ENCODE measurements at places on chromosomes 6 and 20.

DNA sequence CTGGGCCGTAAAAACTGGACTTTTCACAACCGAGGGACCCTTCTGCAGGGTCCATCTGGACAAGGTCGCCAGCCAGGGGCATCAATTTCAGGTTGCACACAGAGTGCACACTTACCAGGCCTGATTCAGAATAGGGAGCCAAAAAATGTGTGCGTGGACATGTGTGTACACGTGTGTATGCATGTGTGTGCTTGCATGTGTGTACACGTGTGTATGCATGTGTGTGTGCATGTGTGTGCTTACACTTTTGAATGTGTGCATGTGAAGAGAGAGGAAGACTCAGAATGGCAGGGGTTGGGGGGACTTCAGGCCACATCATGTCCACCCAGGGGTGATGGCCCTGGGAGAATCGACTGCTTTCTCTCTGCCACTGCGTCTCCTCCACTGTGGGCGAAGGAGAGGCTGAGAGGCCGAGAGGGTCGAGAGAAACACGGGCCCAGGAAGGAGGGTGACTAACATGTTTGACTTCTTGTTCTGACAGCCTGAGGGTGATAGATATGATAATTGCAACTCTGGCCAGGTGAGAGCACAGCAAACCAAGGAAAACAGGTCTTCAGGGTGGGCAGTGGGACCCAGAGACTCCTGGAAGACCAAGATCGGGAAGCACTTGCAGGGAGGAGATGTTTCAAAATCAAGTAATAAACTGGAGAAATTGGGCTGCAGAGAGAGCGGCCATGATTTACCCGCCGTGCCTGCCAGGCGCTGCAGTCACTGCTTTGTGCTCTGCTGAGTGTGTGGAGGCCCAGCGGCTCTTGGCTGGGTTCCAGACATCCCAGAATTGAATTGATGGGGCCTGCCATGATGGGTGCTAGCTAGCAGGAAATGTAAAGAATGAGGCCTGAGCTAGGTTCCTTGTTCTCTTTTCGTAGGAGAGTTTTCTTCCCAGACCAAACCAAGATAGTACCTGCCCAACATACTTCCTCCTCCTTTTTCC lies 310.8 kb downstream of the QKI start:
- DNase-seq = no peak

DNA sequence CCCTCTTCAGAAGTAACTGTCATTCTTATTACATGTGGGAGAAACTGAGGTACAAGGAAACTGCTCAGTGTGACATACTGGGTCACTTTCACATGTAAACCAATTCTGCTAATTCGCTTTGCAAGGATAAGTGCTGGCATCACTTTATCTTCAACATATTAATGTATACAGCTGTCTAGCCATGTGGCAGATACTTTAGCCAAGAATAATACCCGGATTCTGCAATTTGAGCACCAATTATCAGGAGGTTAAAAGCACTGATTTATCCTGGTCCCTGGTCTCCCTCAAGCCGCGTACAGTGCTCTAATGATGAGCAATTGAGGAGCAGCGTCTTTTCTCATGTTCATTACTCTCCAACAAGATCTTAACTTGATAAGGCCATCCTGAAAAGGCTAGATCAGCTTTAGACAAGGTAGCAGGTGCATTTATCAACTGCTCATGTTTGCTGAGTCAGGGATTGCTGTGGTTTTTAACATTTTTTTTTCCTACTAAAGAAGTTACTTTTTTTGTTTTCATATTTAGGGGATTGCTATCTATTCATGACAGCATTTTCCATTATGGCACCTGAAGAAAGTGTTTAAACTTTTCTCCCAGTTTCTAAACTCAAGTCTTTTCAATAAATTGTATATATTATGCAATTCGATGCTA lies 1066.3 kb upstream of the MAP3K7 start:
- no peak for DNase-seq

DNA sequence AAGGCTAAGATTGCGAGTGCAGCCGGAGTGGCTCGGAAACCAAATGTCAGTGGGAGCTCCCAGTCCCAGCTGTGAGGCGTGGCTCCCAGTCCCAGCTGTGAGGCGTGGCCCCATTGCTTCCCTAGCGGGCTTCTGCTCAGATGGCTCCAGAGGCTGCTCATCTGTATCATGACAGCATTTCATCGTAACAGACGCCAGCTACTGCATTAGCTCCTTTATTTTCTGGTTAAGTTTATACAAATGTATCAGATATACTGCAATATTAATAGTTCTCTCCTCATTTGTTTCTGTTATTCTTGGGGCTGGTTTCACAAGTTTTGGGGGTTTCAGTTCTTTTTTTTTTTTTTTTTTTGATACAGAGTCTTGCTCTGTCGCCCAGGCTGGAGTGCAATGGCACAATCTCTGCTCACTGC lies 34.7 kb upstream of the TBXT start:
- no peak for DNase-seq

DNA sequence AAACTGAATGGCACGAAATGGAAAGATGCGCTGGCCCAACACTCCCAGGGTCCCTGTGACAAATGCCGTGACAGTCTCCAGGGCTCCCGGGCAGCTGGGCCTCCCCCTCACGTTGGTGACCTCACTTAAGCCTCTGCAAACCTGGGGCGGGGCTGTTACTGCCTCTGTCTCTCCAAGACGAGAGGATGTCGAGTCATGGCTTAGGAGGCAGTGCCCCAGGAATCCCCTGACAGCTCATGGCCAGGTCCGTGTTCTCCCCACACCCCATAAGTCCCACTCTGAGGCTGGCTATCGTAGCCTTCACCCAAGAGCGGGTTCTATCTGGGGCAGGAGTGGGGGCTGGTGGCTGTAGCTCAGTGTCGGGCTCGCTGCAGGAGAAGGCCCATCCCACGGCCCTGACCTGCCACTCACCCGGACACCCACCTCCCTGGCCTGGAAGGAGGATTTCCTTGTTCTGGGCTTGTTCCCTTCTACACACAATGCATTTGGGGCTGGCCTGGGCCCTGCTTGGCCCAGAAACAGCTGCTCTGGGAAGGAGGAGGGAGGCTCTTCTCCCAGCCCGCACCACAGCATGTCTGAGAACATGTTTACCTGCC lies 5.6 kb upstream of the RPS21 start:
- DNase-seq = no peak

- no peak for DNase-seq
These were observed 11.5 kb downstream of the DLGAP4 start for GRCh38 chr20:36317675-36318074.

DNA sequence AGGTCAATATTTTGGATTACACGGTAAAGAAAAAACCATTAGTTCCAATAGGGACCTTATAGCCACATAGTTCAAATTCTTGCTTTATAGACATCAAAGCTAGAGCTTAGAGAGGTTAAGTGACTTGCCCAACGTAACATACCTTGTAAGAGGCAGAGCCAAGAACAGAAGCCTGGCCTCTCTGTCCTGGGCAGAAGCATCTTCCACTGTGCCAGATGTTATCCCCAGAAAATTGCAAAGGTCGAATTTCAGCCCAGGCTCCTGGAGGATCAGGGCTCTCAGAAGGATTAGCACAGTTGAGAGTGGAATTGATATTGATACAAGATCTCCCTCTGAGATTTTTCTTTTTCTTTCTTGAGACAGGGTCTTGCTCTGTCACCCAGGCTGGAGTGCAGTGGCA lies 6.1 kb downstream of the SMIM28 start:
- no peak for DNase-seq

DNA sequence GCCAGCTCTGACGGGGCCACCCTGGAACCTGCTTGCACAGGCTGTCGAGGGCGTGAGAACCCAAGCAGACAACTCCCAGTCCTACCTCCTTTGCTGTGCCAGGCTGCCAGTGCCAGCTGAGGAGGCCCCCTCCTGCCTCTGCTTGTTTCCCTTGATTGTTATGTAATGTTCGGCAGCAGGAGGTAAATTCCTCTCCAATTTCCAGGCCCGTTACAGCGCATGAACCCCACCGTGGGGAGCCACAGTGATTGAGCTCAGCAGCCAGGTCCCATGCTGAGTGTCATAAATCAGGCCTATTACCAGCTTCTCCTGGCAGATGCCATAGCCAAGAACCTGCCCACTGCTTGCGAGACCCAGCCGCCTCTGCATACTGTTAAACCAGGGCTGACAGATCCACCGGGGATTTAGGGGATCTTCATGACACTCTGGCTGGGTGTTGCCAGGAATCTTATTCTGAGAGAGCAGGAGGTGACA lies 320.5 kb downstream of the DHX35 start:
- DNase-seq = no peak

GRCh38 chr6:167819576-167819975 lies 7.1 kb upstream of the AFDN start:
- DNase-seq = no peak

DNA sequence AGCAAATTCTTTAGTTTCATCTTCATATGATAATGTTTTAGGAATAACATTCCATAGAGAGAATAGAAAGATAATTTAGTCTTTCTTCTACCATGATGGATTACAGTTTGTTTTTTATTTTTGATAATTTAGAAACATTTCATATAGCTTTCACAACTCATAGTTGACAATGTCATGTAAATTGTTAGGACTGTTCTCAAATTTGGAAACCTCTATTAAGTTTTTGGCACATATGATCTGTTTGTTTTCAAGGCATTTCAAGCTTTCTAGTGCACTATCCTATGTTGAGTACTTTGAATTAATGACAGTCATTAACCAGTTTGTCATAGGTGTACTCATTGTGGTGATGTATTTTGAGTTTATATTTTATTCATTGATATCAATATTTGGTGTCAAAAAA lies 10.7 kb upstream of the TFB1M start:
- DNase-seq = no peak

DNA sequence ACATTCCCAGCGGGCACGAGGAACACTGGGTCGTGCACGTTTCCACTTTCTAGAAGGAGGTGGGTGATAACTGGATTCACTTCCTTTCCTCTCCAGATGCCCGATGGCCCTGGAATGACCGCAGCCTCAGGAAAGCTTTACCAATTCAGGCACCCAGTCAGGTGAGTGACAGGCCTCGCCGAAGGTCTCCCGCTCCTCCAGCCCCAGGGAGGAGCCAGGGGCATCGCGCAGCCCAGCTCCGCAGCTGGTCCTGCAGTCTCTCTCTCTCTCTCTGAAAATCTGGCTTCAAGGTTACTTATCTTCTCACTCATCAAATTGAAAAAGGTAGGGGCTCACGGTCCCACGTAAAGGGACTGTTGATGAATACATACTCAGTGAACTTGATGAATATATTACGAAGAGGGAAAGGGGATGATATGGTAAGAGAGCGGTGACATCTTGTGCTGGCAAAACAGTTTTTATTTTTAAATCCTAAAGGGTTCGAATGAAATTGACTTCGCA lies 891 bp downstream of the RIPPLY2 start:
- no peak for DNase-seq

DNA sequence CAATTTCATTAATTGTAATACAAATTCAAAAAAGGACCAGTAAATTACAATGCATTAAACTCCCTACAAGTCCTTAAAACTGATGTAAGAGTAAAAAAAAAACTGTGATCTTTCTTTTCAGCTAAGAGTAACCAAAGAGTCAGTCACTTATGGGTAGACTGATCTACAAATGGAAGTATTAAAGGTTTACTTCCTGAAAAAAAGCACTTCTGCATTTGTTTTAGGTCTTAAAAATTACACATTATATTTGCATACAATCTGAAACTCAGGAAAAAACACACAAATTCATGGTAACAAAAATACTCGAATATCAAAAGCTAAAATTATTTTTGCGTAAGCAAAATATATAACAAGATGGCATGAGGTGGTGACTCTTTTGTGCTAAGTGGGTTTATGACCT lies 23.5 kb downstream of the USP49 start:
- DNase-seq = no peak

GRCh38 chr20:2616634-2617033 lies 35.8 kb upstream of the NOP56 start:
- no peak for DNase-seq

DNA sequence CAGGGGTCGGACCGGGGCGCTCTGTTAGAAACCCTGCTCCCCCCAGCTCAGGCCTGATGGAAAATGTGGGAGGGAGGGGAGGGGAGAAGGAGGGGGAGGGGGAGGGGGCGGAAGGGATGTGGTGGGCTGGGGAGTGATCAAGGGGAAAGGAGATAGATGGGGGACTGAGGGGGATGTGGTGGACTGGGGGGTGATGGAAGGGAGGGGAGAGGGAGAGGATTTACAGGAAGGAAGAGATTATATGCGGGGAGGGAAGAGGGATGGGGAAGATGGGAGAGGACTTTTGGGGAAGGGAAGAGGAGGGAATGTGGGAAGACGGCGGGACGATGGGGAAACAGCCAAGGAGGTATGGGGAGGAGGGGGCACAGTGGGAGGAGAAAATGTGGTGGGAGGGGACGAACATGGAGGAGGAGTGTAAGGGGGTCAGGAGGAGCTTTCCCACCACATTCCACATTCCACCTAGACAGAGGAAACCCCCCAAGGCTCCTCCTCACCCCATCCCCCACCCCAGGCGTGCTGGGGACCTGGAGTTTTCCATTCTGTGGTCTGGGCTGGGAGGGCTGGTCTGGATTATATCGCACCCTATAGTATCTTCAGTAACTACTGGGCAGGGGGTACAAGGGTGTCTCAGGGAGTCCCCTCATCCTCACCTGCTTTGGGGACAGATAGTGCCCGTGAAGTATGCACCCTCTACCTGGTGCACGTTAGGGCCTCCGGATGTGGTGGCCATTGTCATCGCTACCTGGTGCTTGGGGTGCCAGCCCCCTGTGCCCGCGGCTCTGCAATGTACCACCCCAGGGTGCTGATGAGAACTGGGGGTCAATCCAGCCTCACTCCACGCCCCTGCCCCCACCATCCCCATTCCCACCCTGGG lies 578 bp upstream of the PTGIS start:
- DNase-seq = no peak

DNA sequence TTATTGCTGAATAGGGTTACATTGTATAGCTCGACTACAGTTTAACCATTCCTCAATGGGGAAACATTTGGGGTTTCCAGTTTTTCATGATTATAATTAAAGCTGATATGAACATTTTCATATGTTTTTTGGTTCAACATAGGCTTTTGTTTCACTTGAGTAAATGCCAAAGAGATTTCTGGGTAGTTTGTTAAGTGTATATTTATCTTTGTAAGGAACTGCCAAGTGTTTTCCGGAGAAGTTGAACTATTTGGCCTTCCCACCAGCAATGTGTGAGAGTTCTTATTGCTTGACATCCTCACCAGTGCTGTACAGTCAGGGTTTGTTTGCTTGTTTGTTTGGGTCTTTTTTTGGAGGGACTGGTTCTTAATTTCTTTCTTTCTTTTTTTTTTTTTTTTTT lies 83.7 kb upstream of the RALY start:
- DNase-seq = no peak
